ENCODE measurements at places on chromosomes 4 and X.

DNA sequence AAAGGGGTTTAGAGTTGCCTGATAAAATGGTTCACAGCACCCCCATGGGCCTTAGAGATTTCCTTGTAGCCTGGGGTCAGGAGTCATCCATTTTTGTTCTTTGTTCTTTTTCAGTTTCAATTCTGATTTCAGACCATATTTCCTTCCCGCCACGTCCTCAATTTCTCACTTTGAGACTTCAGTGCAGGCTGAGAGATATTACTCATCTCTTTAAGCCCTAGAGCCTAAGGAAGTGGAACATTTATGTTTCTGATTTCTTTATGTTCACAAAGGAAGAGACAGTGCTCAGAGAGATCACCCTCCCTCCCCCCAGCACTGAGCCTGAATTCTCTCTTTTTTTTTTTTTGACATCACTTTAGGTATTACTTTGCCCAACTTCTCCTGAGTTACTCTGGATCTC, 56.3 kb downstream of the MSN start:
- DNase-seq: no peak

DNA sequence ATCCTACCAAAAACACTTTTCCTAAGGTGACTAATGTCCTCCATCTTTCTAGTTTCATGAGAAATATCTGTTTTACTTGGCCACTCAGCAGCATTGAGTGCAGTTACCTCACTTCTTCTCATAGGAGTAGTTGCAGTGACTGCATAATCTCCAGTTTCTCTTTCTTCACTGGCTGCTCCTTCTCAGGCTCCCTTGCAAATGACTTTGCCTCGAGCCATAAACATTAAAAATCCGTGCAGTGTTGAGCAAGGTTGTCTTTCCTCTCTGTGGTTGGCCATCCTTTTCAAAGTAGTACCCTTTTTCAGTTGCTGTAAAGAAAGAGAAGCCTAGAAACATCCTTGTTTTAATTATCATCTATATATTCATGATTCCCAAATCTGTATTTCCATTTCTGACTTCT, 10.2 kb upstream of the PRKG2 start:
- DNase-seq: no peak

DNA sequence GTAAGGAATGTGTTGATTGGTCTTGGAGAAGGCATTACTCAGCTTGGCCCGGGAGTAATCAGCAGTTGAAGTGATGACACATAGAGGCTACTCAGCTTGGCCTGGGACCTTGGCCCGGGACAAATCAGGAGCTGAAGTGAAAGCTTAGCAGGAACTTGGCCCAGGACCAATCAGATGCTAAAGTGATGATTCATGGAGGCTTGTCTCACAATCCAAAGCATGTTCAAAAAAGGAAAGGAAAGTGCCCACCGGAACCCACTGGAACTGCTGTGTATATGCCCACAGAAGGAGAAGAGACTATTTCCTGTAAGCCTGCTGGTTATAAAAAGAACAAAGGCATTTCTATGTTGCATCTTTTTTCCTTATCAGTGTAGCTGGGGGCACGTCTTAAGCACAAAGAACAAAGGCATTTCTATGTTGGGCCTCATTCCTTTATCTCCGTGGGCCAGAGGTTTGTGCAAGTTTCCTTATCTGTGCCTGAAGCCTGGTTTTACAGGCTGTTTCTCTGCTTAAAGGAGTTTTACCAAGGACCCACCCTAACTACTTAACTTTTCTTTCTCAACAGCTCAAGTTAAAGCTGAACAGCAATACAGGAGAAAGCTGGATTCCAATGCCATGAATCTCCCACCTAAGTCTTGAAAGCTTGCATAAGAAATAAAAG, 1176.7 kb downstream of the NLGN4X start:
- no peak for DNase-seq

DNA sequence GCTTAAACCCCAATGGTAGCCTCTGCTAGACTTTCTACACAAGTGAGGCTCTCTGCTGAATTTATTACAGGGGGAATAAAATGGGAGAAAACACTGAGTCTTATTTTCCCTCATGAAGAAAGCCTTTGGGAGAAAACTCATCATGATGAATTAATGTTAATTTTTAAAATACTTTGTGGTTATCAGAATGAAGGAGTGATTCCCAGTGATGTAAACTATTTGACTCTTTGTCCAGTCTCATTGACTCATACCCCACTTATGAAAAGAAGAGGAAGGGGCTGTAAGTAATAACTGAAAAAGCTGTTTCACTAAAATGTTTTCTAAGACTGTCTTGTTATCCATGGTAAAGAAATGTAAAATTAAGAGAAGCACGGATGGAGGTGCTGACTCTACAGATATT, 208.8 kb downstream of the GRIA3 start:
- no peak for DNase-seq

- no peak for DNase-seq
Measured at GRCh38 chr4:10172278-10172921, 55.8 kb upstream of the WDR1 start.

- DNase-seq: no peak
Measured at GRCh38 chrX:13013363-13014110, 30.9 kb downstream of the FAM9C start.

GRCh38 chr4:75172551-75172950, 239.6 kb downstream of the PARM1 start:
- DNase-seq: no peak

DNA sequence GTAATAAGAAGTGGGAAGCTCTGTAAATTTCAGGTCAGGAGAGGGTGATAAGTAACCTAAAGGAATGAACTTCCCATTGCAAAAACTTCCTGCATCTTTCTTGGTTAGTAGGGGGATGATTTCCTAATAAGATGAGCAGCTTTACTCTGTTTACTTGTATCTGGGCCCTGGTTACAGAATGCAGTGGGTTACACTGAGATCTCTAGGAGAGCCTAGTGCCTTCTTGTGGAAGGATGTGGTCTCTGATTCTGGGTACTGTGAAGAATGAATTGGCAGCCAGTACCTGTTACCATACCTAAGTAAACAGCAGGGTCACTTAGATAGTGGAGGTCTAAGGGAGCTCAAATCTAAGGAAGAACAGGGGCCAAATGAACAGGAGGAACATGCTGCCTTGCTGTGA, 320.6 kb downstream of the ARHGAP10 start:
- no peak for DNase-seq
